ENCODE measurements at places on chromosomes 12 and 14. TPM values are rescaled to one million over a fixed set of nuclear protein-coding genes. Genes with fewer than 3 reads are reported as not detected.

Gene GPR137C
- 0.23 TPM for total RNA-seq

DNA sequence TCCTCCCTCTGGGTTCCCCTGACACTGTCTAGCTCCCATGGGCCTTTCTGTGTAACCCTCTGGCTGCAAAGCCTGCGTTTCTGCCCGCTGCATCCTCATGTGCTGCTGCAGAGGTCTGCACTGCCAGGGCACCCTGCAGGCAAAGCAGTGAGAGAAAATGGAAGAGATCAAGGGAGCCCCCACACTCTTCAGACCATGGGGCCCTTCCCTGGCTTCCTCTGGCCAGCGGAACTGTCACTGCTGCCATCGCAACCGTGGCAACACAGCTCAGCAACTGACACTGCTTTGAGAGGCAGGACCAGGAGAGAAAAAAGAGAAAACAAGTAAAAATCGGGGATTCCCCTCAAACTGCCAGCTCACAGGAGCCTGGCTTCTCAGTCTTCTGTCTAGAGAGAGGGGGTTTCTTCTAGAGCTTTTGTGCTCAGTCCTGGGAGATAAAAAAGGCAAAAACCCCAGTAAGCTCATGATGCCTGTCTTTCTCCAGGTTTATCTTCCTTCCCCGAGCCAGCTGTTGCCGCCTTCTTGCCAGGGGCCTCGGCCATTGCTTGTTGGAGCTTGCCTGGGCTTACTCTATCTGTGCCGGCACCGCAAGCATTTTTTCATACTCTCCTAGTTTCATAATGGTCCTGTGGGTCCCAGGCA lies 38.9 kb downstream of the C14orf132 start:
- DNase-seq = no peak

DNA sequence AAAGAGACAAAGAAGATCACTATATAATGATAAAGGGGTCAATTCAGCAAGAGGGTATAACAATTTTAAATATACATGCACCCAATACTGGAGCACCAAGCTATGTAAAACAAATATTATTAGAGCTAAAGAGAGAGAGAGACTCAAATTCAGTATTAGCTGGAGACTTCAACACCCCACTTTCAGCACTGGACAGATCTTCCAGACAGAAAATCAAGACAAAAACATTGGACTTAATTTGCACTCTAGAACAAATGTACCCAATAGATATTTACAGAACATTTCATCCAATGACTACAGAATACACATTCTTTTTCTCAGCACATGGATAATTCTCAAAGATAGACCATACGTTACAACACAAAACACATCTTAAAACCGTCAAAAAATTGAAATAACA lies 81.0 kb downstream of the KLHL28 start:
- no peak for DNase-seq

Gene OTOGL
- 0.03 TPM for total RNA-seq

GRCh38 chr14:73027546-73027945 lies 640 bp upstream of the ZFYVE1 start:
- no peak for DNase-seq

DNA sequence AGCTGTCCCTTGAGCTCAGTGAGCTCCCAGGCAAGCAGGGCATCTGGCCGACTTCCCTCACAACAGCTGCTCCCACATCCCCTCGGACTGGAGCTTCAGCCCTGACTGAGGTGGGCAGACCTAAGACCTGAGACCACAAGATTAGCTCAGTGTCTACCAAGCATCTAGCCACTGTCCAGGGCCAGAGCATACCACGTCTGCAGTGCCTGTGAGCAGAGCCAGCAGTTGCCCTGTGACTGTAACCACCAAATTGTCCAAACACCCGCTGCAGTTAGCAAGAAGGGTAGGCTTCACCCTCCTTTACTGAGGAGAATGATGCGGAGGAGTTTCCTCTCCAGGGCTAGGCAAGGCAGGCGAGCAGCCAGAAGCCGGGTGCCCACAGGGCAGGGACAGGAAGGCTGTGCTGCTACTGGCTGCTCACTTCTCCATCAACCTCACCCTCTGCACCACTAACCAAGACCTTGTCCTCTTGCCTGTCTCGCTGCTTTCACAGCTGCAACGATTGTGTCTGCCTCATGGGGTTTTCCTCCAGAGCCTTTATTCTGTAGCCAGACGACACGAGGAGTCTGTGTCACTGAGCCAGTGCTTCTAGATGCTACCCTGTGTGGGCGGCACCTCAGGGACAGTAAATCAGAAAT lies 53.9 kb downstream of the ANAPC7 start:
- DNase-seq = no peak
